ENCODE measurements at places on chromosomes 13 and 19.
A peak's percentile ranks its signal among the peaks of the same experiment; 100 is the strongest.

GRCh38 chr13:80168089-80168850 lies 172.7 kb downstream of the SPRY2 start:
- DNase-seq = no peak

DNA sequence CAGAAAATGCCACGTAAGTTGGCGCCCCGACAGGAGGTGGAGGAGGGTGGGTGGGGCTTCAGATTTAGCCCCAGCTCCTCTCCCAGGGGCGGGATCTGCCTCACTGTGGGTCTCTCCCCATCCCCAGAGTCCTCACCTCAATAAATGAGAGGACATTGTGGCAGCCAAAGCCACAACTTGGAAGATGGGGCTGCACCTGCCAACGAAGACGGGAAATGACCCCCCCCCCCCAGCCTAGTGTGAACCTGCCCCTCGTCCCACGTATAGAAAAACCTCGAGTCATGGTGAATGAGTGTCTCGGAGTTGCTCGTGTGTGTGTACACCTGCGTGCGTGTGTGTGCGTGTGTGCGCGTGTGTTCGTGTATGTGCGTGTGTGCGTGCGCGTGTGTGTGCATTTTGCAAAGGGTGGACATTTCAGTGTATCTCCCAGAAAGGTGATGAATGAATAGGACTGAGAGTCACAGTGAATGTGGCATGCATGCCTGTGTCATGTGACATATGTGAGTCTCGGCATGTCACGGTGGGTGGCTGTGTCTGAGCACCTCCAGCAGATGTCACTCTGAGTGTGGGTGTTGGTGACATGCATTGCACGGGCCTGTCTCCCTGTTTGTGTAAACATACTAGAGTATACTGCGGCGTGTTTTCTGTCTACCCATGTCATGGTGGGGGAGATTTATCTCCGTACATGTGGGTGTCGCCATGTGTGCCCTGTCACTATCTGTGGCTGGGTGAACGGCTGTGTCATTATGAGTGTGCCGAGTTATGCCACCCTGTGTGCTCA lies 1.5 kb upstream of the TRAPPC5 start:
- DNase-seq = peak; percentile 12

GRCh38 chr13:73997964-73998363 lies 136.2 kb downstream of the KLF12 start:
- DNase-seq = no peak

DNA sequence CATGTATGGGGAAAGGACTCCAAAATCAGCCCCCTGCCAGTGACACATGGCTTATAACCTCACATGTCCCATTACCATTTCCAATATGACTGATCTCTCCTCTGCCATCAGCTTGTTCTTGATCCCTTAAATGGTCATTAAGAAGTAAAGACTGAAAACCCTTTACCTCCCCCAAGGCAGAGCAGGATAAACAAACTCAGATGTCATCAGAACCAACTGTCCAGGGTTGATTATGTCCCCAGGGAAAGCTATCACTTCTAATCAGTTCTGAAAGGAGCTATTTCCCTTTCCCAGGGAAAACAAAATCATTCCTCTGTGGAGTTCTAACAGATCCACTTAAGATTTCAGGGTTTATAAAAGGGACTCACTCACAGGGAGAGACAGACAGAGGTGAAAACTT lies 350.9 kb downstream of the SUCLA2 start:
- no peak for DNase-seq

DNA sequence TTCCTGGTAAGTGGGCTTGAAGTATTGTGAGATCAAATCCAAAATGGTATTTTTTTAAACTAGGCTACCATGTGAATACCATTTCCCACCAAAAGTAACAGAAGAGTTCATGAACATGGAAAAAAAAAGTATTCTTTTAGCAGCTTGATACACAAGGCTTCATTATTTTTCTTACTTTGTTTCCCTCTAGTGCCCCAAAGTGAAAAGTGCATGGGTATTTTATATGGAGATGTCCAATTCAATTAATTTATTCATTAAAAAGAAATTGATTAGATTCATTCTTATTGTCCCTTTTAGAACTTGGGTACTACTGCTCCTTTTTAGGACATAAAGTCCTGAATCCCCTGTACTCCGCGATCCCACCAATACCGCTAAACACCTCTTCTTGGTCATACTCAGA lies 28.6 kb upstream of the SCEL start:
- DNase-seq = no peak

DNA sequence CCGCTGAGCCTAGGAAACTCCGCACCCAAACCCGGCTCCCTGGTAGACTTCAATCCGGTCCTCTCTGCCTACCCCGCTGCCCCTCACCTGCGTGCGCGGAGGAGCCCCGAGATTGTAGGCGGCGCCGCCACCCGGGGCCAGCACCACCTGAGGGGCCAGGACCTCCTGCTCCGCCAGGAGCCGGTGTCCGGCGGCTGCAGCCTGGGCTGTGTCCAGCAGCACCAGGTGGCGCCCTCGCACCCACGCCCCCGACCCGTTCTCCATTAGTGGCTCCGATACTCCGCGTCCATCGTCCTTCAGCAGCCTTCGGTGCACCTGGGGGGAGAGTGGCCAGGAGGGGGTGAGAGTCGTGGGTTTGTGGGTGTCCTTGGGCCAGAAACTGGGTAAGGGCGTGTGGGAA lies 18.5 kb downstream of the MAN2B1 start:
- DNase-seq = no peak

DNA sequence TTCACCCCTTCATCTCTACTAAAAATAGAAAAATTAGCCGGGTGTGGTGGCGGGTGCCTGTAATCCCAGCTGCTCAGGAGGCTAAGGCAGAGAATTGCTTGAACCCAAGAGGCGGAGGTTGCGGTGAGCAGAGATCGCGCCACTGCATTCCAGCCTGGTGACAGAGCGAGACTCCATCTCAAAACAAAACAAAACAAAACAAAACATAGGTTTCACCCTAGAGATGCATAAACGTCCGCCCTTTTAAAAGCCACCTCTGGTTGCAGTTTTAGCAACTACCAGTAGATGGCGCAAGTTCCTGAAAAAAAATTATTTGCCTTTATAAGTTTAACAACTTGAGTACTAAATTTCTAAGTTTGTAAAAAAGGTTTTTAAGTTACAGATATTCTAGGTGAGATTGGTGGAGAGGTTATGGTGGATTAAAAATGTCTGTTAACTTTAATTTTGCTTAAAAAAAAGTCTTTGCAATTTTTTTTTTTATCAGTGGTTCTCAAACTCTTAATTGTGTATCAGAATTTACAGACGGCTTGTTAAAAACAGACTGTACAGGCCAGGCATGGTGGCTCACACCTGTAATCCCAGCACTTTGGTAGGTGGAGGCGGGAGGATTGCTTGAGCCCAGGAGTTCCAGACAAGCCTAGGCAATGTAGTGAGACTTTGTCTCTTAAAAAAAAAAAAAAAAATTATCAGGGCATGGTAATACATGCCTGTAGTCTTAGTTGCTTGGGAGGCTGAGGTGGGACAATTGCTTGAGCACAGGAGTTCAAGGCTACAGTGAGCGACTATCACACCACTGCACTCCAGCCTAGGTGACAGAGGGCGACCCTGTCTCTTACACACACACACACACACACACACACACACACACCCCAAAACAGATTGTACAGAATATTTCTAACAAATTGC lies 42.1 kb downstream of the NAA16 start:
- no peak for DNase-seq

DNA sequence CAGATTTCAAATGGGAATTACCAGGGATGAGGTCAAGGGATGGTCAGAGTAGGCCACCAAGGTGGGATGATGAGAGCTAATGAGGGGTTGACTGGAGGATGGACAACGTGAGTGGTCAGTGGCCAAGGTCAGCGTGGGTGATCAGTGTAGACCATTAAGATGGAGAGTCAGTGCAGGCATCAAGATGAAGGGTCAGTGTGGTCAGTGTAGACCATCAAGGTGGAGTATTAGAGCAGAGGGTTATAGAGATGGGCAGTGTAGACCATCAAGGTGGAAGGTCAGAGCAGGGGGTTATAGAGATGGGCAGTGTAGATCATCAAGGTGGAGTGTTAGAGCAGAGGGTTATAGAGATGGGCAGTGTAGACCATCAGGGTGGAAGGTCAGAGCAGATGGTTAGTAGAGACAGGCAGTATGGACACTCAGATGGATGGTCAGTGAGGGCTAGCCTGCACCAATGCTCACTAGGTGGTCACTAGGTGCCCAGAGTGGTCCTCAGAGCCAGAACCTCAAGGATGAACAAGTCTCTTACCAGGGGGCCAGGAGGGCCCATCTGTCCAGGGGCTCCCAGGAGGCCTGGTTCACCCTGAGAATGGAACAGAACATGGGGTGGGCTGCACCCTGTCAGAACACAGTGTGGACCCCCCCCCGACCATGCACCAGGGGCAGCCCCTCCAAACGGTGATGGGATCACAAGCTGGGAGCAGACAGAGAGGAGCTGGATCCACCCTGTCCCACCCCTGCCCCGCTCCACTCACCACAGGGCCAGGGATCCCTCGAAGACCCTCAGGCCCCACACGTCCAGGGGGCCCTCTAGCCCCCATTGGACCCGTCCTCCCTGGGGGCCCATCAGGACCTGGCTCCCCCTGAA lies 32.7 kb upstream of the OLFM2 start:
- no peak for DNase-seq

DNA sequence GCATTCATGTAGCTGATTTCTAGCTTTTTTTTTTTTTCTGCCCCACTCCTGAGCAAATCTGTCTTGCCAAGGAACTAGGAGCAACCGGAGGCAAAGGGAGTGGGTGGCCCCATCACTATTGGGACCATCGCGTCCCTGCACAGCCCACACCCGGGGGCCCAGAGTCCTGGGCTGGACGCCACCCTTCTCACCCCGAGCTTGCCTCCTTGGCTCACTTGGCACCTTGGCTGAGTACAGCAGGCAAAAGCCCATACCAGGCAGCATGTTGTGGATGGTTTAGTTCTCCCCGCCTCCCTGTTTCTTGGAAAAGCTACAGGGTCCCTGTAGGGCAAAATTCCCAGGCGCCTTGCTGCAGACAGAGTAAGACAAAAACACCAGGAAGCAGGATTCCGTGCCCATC lies 13.7 kb downstream of the SMIM24 start:
- no peak for DNase-seq

GRCh38 chr13:49435992-49436391 lies 7.9 kb downstream of the CAB39L start:
- no peak for DNase-seq

- no peak for DNase-seq
Observed at GRCh38 chr19:31013384-31014020, 335.7 kb downstream of the TSHZ3 start.
